ENCODE measurements at places on chromosomes 4 and X. TPM values are rescaled to one million over a fixed set of nuclear protein-coding genes. Genes with fewer than 3 reads are reported as not detected.

Gene XKRX
- total RNA-seq, result 0.13 TPM

Gene DRD5
- not detected for total RNA-seq

Gene ZNF718
- 1.5 TPM for total RNA-seq

Gene ASB12
- not detected for total RNA-seq

Gene THAP6
- 9.8 TPM for total RNA-seq

Gene CLIC2
- total RNA-seq, result 0.60 TPM

Gene SMIM10L2A
- 0.07 TPM for total RNA-seq

Gene CXCL1
- not detected for total RNA-seq

Gene SSX2B
- not detected for total RNA-seq

Gene GPC4
- total RNA-seq, result 0.29 TPM

Gene AVPR2
- not detected for total RNA-seq

Gene CYLC1
- not detected for total RNA-seq

Gene GLA
- total RNA-seq, result 40.9 TPM

Gene RENBP
- not detected for total RNA-seq

Gene ERVMER34-1
- 0.13 TPM for total RNA-seq

Gene ELF4
- 13.1 TPM for total RNA-seq

Gene TRIM75
- not detected for total RNA-seq

Gene UTP14A
- 53.5 TPM for total RNA-seq

Gene CSAG2
- 6.1 TPM for total RNA-seq

Gene GYG2
- not detected for total RNA-seq

Gene DMP1
- total RNA-seq, result not detected

Gene NHS
- total RNA-seq, result 5.4 TPM

Gene PRKG2
- total RNA-seq, result 0.05 TPM

Gene TKTL2
- total RNA-seq, result not detected

Gene NAAA
- 1.4 TPM for total RNA-seq

Gene ZNF732
- total RNA-seq, result not detected

Gene RPA4
- total RNA-seq, result not detected

Gene PWWP3B
- 2.3 TPM for total RNA-seq

Gene PTTG2
- total RNA-seq, result not detected

Gene TDO2
- 0.50 TPM for total RNA-seq

Gene PGRMC1
- total RNA-seq, result 141 TPM

Gene MOB1B
- 4.4 TPM for total RNA-seq

Gene DUX4
- total RNA-seq, result not detected

Gene OPHN1
- 7.4 TPM for total RNA-seq

Gene XAGE5
- not detected for total RNA-seq

Gene DNAAF6
- not detected for total RNA-seq

Gene CTAG2
- total RNA-seq, result 765 TPM

Gene TLL1
- 0.31 TPM for total RNA-seq

Gene HPGDS
- total RNA-seq, result not detected

Gene GAGE12J
- not detected for total RNA-seq

Gene AFP
- 1.8 TPM for total RNA-seq

Measured in HT1080 (cell line).